Peyer's patch (tissue), 4 donors: ENCODE measurements at places on chromosomes 7 and 10. TPM values are rescaled to one million over a fixed set of nuclear protein-coding genes. Genes with fewer than 3 reads are reported as not detected.
A peak's percentile ranks its signal among the peaks of the same experiment; 100 is the strongest.

DNA sequence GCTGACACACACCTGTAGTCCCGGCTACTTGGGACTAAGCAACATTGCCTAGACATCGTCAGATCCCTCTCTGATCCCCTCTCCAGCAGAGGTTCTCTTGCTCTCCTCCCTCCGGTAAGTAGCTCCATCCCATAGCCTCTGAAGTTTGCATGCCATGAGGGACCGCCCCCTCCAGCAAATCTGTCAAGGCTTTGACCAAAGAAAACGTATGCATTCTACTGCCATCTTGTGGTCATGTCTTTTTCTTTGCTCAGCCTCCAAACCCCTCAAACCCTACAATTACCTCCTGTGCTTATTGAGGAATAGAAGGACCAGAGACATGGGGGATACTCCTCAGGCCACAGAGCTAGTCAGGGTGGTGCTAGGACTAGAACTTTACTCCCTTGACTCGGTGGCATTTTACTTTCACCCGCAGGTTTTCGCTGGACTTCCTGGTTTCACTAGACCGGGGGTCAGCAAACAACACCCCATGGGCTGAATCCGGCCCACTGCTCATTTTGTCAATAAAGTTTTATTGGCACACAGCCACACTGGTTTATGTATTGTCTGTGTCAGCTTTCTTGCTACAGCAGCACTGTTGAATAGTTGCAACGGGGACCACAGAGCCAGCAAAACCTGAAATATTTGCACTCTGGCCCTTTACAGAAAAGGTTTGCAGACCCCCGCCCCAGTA, 202.6 kb upstream of the FOXK1 start:
- DNase-seq = no peak

The PRSS2 gene
- 226 TPM for total RNA-seq

DNA sequence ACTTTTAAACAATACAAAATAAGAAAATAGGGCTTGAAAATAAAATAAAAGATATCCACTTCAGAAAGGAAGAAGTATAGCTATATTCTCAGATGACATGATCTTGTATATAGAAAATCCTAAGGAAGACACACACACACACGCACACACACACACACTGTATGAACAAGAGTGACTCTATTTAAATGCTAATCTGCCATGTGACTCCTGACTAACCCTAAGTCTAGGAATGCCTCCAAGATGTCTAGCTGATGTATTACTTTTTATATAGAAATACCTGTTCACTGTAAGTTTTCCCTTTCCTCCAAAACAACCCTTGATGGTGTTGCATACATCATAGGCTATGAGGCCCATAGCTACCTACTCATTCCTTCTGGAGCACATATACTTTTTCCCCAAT, 173.1 kb upstream of the LRRTM3 start:
- DNase-seq = no peak

The FGL2 gene
- 16.1 TPM for total RNA-seq

The SPACDR gene
- total RNA-seq = not detected

- DNase-seq = no peak
These were observed 229.3 kb downstream of the IMMP2L start for GRCh38 chr7:111333010-111333409.

GRCh38 chr7:141558544-141559183, 7.5 kb downstream of the AGK start:
- no peak for DNase-seq

- DNase-seq = peak; percentile 74
These were observed 2.1 kb downstream of the MXI1 start for GRCh38 chr10:110209454-110209925.

- no peak for DNase-seq
These were observed 46.8 kb downstream of the INSYN2A start for GRCh38 chr10:127149501-127150081.

DNA sequence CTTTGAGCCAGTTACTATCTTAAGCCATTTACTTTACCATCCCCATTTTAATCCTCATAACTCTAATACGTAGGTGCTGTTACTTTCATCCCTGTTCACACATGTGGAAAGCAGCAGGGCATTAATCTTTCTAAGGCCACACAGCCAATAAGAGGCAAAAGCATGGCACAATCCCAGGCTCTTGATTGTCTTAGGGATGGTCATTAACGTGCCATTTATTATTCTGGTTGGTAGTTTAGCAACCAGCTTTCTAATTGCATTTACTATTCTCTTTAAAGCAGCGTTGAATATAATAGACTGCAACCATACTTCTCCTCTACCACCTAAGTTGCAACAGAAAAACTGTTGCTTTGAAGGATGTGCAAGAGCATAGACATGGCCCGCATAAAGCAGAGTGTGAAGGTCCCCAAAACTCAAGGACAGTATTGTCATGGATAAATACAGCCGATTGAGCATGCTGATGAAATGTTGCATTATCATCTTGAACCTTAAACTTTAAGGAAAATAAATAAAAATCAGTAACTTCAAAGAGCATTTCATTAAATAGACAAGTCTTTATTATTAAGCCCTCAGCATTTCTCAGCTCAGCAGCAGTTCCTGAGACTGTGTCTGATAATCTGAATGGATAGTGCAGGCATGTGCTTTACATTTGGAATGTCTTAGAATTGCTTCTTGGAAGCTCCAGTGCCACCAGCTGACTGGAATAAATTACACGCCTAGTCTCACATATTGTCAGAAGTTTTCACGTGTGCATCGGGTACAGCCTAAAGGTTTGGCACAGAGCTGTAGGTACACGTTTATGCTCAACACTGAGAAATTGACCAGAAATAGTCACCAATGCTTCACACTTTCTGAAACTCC, 467.1 kb downstream of the SDK1 start:
- no peak for DNase-seq

DNA sequence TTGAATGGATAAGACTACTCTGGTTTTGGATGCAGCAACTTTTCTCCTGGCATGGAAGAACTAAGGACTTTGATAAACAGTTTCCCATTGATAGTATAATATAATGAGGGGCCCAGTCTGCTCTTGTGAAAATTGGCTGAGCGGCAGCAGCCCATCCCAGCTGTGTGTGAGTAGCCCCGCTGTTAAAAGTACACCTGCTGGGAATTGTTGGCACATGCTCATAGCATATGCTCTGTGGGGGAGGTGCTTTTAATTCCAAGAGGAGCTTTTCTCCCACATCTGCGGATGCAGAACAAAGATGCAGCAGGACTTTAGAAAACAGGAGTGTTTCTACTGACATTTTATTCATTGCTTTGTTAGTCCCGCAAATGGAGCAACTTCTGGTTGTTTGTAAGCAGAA, 19.0 kb downstream of the SRI start:
- no peak for DNase-seq

GRCh38 chr7:26493737-26494428, 202.2 kb downstream of the SNX10 start:
- DNase-seq = no peak

The GNG11 gene
- total RNA-seq = 5.6 TPM

The ASB15 gene
- total RNA-seq = not detected

The PDK4 gene
- 293 TPM for total RNA-seq

DNA sequence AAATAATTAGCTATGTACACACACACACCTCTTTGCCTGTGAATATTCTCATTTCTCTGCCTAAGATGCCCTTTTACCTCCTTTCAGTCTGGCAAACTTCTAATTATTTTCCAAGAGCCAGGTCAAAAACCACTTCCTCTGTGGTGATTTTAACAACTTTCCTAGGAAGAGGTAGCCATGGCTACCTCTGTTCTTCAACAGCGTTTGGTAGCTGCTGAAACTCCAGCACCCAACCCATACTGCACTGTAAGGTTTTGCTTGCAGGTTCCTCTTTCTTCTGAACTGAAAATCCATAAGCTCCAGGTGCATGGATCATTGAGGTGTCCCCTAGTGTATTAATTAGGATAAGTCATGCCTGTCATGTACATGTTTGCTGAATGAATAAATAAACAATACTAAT, 25.6 kb downstream of the NRCAM start:
- DNase-seq = no peak

The RASSF4 gene
- total RNA-seq = 68.5 TPM

The CRHR2 gene
- not detected for total RNA-seq

DNA sequence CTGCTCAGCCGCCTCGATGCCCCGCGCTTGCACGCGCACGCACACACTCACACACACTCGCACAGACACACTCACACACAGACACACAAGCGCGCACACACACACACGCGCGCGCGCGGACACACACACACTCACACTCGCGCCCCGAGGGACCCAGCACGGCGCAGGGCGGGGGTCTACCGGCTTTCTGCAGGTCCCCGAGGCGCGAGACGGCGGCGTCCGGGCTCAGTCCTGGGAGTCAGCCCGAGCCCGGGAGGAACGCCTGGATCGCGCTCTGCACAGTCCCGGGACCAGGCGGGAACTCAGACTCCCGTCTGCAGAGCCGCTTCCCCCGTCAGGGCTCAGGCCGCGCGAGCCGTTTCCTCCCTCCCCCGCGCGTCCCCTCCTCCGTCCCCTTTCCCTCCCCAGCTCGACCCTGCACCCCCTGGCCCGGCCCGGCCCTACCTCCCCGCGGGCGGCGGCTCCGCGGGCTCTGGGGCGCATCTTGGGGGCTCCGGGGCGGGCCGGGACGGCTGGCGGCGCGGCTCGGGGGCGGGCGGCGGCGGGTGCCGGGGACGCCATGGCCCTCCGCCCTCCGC, 464 bp downstream of the DENND2A start:
- no peak for DNase-seq

GRCh38 chr7:48304641-48305040, 133.4 kb downstream of the ABCA13 start:
- DNase-seq = no peak

The CYP26C1 gene
- not detected for total RNA-seq
